ENCODE measurements at places on chromosomes 4 and X.

GRCh38 chr4:7645158-7645557, 210.4 kb upstream of the PSAPL1 start:
- DNase-seq = no peak

DNA sequence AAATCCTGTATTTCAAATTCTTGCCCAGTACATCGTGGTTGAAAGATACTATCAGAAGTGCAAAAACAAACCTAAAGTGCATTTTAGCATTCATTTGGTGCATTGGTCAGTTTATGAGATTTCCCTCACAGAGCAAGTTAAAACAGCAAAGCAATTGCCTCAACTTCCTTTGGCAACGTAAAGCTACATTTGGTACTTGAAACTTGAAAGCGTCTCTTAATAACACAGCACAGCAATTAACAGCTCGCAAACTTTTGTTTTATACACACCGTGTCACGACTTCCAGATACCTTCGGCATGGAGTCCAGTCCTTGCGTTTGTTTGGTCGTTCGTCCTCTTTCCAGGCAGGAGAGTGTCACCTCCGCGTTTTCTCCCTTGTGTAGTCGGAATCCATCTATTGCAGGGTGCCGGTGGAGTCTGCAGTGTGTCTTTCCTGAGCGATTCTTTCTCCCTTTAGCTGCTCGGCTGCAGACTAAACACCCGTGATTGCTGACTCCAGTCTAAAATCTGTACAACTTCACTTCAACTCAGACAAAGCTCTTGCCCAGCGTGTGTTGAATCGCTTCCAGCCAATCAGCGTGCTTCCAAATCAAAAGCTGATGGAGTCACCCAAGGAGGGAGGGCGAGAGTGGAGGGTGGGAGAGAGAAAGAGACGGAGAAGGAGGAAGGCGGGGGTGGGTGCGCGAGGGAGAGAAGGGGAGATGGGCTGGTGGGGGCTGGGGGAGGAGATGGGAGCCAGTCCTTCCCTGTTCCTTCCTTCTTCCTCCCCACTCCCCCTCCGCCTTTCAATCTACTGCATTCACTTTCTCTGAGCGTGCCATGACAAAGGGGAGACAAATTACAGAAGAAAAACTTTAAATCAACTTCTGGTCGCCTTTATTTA, at the start of gene PCDH18:
TSS of gene PCDH18 (minus strand) at position 509 of the 883 bp plus-strand sequence. CDS start at position 103, 406 bp downstream.
- DNase-seq = no peak

DNA sequence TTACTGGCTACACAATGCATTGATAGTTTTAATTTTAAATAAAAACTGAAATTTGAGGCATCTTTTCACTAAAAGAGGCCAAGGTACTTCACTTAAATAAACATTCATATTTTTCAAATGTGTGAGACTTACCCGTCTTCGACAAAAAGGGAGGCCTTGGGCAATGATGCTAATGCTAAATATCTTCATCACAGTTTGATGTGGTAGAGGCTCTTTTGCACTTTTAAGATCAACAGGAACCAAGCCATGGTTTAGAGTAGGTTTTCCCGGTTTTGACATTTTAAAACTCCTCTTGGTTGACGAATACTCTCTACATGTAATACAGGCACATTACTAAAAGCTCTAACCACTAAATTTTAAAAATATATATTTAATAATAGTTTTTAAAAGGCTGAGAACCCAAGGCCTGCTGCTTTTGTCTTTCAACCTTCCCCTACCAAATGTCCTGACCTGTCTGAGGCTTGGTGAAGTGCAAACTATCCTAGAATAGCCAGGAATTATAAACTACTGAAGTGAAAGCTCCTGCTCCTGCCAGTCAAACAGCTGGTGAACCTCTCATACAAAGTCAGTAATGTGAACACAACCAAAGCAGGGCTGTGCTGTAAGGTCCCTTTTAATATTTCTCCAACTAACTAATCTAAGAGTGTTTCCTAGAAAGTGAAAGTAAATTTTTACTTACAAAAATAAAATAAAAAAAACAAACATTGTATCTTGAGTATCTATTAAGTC, 153.7 kb downstream of the FBXW7 start:
- DNase-seq = no peak

- DNase-seq = no peak
Observed at GRCh38 chrX:46500054-46500453, 45.2 kb downstream of the ZNF674 start.

DNA sequence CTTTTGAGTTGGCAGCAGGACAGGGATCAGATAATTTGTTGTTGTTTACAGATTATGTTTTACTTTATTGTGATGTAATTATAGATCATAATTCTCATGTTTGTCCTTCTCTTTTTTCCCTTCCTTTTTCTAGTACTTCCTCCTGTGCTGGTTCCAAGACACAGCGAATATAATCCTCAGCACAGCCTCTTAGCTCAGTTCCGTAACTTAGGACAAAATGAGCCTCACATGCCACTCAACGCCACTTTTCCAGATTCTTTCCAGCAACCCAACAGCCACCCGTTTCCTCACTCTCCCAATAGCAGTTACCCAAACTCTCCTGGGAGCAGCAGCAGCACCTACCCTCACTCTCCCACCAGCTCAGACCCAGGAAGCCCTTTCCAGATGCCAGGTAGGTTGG, 58.0 kb downstream of the SMAD1 start:
- no peak for DNase-seq

- no peak for DNase-seq
Observed at GRCh38 chr4:82500435-82501153, 61.2 kb downstream of the TMEM150C start.

- no peak for DNase-seq
Observed at GRCh38 chrX:110155759-110156158, 152.8 kb downstream of the TMEM164 start.

DNA sequence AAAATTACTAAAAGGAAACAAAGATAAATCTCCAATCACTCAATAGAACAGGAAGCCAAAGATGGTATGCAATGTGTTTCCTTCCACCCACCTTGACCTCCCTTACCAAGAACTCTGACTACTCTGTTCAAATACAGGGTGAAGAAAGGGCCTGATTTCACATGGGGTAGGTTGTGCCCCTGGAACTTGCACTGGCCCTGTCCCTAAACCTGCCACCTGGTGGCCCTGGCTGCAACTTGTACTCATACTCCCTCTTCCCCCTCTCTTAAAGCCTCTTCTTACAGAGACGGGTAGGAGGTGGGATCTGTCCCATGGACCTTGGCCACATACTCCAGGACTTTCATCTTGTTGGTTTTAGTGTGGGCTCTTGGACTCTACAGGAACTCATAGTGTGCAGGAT, 17.3 kb upstream of the TMEM185A start:
- no peak for DNase-seq

DNA sequence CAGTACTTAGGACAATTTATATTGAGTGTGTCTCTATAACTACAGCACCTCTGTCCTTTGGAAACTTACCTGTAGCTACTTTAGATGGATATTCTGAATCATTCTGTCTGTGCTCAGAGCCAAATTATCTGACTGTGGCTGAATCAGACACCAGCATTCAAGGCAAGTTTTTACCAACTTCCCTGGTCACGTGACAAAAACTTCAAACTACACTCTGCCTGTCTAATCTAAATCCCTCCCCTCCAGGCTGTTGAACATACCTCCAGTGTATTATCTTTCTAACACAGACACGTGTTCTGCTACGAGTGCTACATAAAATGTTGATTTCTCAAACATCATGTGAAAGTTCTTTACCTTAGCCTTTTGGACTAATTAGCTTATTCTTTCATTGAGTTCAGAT, 641.2 kb upstream of the CPEB2 start:
- DNase-seq = no peak

DNA sequence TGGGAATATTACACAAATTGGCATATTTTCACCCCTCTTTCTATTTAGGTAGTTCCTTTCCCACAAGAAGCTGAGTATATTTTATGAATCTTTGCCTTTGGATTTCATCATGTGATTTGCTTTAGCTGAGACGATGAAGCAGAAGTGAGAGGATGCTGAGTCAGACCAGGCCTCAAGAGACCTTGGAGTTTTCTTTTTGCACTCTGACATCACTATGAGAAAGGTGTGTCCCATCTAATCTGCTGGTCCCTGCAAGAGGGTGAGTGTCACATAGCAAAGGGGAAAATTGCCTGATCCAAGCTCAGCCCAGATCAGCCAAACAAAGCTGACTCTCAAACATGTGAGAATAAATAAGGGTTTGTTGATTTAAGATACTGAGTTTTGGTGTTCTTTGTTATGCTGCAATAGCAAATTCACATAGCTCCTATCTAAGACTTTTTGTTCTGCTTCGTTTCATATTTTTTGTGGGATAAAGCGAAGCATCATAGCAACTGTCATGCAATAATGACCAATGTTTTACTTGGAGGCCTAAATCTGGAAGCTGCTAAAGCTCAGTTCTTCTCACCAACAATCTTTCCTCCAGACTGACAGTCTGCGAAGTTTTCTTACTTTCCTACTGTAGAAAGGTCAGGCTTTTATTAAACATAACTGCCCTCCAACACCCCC, 176.9 kb downstream of the PDHA2 start:
- no peak for DNase-seq

DNA sequence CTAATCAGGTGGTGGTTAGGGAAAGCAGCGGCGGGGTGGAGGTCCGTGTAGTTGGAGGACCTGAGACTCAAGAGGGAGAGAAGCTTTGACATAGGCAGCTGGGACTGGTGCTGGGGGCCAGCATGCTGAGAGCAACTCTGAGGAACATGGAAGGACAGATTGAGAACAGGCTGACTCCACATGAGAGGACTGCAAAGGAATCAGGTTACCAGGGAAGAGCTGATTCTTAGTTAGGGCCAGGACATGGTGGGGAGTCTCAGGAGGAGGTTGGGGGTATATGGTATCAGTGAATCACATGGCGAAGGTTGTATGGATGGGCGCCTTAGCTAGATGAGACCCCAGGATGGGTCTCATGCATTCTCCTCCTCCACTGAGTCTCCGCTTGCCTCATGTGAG, 264.0 kb upstream of the BOD1L1 start:
- no peak for DNase-seq

GRCh38 chrX:134803551-134804183, 145.4 kb upstream of the PLAC1 start:
- DNase-seq = peak; percentile 15

DNA sequence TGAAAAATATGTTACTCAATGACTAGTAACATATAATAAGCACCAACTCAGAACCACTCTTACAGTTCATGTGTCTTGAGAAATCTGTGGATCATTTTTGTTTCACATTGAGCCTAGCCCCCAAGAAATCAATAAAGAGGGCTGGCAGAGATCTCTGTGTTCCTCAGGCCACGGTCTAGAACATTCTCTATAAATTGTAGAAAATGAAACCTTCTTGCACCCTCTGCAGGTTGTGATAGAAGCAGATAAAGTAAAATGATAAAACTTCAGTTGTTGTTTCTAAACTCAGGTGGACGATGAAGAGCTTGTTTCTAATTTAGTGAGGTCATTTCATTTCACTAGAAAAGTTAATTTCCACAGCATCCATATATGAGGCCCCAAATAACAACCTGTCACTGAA, 182.7 kb downstream of the KIT start:
- DNase-seq = no peak

GRCh38 chrX:33285550-33285949, 74.2 kb upstream of the DMD start:
- DNase-seq = no peak

DNA sequence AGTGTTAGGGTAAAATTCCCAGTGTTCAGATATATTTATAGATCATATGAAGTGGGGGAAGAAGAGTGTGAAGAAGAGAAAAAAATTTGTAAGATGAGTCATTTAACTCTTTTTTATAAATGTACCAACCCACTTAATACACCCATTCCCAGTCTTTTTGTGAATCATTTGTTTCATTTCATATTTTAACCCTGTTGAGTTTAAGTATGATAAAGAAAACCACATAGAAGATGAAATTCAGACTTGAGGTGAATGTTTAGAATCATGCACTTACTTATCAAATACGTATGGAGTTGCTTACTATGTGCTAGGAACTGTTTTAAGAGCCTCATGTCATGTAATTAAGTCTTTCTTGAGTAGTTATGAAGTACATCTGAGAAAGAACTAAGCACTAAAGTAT, 56.6 kb upstream of the DAPP1 start:
- DNase-seq = no peak

DNA sequence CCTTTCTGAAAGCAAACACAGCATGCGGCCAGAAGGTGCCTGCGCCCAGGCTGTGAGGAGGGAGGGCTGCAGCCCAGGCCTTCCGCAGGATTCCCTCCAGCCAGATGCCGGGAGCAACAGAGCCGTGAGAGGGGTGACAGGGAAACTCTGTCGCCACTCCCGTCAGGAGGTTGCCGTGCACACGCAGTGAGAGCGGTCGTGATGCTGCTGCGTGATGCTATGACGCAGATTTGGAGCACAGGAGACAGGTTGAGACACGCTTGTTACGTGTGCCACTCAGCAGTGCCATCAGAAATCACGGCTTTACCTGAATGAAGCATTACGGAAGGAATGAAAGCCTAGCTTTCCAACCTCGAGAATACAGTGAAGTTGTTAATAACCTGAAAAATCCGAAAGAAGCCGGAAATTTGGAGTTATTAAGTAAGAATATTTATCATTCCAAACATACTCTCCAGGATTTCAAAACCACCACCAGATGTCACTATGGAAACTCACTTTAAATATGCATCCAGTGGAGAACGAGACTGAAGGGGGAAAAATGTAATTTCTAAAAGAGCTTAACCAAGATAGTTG, 54.4 kb downstream of the FAT1 start:
- DNase-seq = no peak

GRCh38 chr4:26024079-26024478, 110.1 kb downstream of the SMIM20 start:
- DNase-seq = no peak

DNA sequence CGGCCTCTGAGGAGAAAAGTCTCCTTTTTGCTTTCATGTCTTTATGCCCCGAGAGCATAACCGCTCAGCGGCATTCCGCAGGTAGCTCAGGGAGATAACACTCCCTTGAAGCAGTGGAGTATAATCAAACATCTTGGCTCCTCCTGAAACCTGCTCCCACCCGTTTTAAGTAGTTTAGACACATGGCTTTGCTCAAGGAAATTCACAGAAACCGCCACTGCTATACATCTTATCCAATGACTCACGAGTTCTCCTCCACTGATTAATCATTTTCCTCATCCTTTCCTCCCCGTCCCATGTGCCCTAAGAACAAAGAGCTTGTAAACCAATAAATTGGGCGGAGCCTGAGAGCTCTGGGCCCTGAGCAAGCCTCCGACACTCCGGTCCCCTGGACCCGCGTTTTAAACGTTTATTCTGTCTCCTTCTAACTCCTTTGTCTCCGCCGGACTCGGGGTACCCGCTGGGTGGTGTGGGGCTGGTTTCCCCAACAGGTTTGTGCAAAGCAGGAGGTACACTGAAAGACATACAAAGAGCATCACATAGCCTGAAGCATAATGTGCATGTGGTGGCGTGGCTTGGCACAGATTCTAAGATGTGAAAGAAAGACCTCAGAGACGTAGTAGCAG, 401.2 kb downstream of the TLL1 start:
- DNase-seq = no peak

DNA sequence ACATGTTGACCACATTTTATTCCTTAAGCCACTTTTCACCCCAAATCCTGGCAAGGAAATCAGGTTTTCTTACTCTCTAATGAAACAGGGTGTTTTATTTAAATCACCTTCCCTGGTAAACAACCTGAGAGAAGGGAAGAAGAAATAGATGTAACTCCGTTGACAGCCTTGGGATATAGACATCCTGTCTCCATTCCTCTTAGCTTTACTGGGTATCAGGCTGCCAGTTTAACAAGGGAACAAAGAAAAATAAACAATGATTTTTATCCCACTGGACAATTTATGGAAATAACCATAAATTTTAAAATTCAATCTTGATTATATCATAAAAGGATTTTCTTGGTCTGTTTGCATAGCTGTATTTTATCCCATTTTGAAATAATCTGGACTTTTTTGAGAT, 49.2 kb downstream of the EDNRA start:
- no peak for DNase-seq

- no peak for DNase-seq
Observed at GRCh38 chr4:41483771-41484170, 54.2 kb upstream of the LIMCH1 start.

- DNase-seq = no peak
Observed at GRCh38 chr4:139986689-139987501, 167.1 kb downstream of the MAML3 start.

Measured in HL-60 (cell line).